Activated CD8-positive, alpha-beta T cell treated with anti-CD3 and anti-CD28 coated beads for 36 hours (primary cell): ENCODE measurements at places on chromosomes 3 and 15. TPM values are rescaled to one million over a fixed set of nuclear protein-coding genes. Genes with fewer than 3 reads are reported as not detected.

Gene SAMMSON
- total RNA-seq = not detected

DNA sequence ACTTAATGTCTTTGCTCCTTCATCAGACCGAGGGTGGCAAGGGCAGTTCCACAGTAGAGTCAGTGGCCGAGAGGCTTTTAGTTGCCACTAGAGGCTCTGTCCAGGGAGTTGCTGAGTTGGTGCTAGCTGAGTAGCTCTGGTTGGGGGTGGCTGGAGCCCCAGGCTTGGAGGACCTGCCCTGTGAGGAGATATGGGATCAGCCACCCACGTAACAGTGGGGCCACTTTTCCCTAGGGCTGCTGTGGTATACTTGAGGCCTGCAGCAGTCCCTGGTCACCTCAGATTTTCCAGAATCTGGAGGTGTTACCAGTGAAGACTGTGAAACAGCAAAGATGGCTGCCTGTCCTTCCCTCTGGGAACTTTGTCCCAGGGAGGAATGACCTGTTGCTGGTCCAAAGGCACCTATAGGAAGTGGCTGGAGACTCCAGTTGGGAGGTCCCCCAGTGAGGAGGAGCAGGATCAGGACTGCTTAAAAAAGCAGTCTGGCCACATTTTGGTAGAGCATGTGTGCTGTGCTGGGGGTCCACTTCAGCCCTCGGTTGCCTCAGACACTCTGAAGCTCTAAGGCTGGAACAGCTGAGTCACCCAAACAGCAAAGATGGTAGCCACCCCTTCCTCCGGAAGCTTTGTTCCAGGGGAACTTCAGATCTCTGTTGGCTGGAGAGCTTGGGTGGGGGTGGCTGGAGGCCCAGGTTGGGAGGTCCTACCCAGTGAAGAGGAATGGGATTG, 72.9 kb downstream of the AKAP13 start:
- peak; percentile 16 for DNase-seq

DNA sequence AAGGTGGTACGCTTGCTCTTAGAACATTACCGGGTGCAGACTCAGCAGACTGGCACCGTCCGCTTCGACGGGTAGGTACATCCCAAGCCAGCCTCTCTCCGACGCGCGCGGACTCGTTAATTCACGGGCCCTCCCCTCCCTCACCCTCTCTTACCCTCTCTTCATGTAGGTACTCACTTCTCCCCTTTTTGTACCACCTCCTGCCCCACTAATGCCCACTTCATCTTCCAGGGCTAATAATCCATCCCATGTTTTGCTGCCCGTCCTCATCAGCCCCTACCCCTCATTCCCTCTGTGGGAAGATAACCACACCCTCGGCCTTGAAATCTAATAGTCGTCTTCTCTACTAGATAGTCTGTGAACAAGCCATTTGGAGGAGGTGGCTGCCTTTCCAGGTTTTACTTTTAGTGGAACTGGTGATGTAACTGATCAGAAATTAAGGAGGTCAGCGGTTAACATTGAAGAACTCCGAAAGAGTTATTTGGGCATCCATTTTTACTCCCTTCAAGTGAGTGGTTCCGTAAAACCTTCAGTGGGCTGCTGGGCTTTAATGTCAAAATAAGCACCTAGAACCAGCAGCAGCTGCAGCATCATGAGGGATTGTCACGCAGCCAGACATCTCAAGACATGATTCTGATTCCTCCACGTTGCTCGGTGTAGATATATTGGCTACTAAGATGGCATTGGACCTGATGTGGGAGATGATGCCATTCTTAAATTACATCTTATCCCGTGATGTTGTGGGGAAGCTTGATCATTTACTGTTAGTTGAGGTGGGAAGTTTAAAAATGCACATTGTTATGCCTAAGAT, 1.3 kb downstream of the FEM1B start:
- peak; percentile 33 for DNase-seq

DNA sequence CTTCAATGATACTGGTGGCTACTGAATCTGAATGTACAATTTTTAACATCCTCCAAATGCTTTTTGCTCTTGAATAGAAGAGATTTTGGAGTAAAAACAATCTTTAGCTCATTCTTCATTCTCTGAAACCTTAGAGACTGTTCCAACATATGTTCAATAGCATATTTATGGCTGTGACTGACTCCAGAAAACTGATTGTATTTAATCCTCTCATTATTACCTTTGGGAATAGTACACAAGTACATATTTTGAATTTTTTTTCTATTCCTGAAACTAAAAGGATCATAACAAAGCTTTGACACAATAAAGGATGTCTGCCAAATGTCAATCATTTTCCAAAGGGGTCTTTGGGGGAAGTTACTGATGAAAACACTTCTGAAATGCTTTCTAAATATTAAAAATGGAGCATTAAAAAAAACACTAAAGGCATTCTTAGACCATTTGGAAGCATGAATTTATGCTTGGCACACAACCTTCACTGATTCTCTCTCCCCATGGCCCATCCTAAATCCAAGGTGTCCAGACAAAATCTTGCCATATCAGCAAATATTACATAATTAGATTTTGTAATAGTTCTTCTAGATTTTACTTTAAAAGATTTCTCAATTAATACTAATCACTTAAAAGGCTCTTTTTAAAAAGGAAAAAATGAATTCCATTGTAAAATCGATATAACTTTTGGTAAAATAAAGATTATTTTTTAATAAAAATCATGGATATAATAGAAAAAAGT, 936.8 kb downstream of the EPHA3 start:
- no peak for DNase-seq

- DNase-seq = no peak
These were observed 1.0 kb downstream of the C15orf61 start for GRCh38 chr15:67521783-67522568.

GRCh38 chr3:33149342-33149741, 35.5 kb downstream of the CRTAP start:
- no peak for DNase-seq
